ENCODE measurements at places on chromosomes 7 and 10.

GRCh38 chr7:18770154-18770811 is 274.7 kb downstream of the HDAC9 start:
- DNase-seq = no peak

GRCh38 chr7:41835976-41836530 is 133.2 kb upstream of the INHBA start:
- DNase-seq = no peak

GRCh38 chr10:103685880-103686669 is 169.3 kb downstream of the SH3PXD2A start:
- peak; percentile 47 for DNase-seq

DNA sequence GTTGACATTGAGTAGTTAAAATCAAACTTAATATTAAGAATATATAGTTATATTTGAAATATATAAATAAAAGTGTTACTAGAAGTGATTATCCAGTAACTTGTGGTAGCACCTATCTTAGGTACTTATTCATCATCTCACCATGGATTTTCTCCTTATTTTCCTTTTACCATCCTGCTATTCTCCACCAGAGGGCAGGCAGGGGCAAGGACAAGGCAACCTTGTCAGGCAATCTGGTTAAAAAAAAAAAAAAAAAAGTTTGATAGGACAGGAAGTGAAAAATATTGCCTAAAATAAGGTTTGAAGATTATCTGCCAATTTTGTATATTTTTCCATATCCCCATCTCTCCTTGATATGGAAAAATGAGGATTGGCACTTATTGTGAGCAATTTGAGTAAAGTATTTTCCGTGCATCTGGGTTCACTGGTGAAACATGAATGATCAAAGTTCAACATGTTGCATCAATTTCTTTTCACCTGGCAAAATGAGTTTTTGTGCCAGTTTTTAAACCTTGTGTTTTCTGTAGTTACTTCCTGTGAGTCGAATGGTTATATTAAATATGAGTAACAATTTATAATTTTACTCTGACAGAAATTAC is 256.7 kb downstream of the AGMO start:
- DNase-seq = peak; percentile 24

DNA sequence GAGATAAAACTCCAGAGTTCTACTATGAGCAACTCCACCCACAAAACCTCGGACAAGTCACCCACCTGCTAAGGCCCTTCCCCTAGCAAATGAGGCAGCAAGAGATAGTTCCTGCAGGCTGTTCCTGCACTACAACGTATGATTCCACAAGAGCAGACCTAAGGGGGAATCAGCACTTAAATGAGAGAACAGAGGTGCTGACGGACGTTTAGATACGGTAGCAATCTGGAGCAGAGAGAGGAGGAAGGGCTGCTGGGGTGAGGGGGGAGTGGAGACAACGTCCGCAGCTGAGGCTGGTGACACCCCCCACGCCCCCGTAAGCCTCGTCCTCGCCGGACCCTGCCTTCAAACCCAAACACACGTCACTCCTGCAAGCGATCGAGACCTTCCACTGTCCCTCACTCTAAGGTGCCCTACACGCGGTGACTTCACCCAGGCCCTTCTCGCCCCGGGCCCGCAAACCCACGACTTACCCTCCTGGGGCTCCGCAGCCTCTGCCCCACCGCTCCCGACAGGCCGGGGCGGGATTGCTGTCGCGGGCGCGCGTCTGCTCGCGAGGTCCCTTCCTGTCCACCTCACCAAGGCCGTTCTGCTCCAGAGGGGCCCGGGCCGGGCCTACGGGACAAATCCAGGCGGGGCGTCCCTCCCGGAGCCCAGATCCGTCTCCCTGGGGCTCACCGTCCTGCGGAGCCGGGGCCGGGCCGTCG is 635 bp downstream of the ZNF12 start:
- DNase-seq = no peak

DNA sequence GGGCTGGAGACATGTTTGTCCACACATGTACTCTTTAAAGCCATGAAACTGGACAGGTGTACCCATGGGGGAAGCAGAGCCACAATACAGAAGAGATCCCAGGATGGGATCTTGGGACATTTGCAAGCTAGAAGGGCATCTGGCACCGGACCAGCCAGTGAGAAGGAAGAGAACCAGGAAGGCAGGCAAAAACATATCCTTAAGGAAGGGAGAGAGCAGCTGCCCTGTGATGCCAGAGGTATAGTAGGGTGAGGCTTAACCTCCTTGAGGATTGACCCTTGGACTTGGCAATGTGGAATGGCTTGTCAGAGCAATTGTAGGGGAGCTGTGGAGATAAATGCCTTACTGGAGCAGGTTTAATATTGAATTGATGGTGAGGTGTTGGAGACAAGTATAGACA is 17.9 kb upstream of the SUV39H2 start:
- no peak for DNase-seq

DNA sequence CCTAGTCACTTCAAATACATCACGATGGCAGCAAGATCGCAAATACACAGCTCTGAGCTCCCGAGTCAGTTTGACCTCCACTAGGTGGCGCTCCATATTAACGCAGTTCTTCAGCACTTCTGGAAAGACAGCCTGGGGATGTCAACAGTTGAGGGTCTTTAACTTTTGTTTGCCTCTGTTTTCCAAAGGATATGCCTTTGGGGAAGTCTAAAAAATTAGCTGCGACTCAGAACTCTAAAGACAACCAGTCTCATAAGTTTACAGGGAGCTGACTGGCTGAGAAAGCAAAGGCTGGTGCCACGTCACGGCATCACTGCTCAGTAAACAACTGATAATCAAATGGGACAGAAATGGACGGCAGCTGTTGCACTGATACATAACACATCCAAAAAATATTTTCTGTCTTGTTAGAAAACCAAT is 458.8 kb downstream of the SORCS1 start:
- DNase-seq = no peak

DNA sequence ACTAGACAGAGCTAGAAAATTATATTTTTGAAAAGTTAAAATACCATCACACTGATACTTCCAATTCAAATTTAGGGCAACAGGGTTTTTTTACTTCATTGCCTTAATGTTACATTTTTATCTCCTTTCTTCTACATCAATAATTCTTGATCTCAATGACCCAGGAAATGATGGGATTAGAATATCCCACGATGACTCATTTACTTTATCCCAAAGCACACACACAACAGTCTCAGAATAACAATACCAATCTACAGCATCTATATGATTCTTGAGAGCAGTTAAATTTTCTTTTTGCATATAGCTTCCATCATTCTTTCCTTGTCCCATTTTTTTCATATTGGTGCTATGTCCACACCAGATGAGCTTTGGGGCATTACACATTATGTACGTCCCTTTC is 98.4 kb upstream of the EEPD1 start:
- no peak for DNase-seq

Measured in NCI-H1417 (cell line).